GM18507 (cell line): ENCODE measurements at places on chromosomes 1 and 21.

GRCh38 chr1:76170513-76170912 lies 96.0 kb downstream of the ST6GALNAC3 start:
- DNase-seq, result no peak

DNA sequence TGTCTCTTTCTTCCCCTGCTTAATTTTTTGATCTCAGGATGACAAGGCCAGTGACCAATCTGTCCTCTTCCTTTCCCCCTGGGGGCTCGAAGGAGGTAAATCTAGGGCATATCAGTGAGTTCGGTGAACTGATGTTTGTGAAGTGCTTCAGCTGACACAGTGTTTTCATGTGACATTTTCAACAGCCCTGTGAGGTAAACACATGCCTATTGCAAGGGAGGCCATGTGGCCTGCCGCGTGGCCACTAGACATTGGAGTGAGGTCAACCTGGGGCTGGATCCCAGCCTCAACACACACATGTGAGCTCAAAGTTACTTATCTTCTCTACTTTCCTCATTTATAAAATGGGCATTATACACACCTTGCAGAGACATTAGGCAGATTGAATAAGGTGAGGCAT lies 126.3 kb downstream of the PLPP3 start:
- DNase-seq, result no peak

GRCh38 chr1:14071581-14071980 lies 371.6 kb downstream of the PRDM2 start:
- no peak for DNase-seq

DNA sequence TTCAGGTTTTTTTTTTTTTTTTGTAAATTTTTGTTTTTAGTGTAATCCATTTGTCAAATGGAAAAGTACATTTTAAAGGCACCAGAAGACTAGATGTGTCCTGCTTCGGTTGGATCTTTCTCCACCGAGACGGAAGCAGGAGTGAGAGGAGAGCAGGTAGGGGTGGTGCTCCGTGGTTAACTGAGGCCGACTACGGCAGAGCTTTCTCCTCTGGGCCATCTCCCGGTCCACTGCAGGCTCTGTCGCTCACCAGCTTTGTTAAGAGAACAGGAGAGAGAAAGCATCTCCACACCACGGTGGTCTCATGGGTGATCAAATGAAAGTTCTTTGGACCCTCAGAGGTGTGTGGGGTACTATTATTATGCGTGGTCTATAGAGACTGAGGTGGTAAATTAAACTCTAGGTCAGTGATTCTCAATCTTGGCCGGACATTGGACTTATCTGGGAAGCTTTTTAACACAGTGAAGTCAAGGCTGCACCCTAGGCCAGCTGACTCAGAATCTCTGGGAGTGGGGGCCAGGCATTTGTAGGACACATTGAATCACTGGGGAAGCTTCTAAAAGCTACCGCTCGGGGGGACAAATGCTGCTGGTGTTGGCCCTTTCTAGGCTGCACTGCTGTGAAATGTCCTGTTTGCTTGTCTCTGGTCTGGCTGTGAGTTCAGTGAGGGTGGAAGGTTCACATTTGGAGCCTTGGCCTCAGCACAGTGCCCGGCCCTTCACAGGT lies 25.0 kb downstream of the ABCA4 start:
- DNase-seq, result no peak

- DNase-seq, result no peak
These were observed 21.5 kb upstream of the SIM2 start for GRCh38 chr21:36677443-36677842.

DNA sequence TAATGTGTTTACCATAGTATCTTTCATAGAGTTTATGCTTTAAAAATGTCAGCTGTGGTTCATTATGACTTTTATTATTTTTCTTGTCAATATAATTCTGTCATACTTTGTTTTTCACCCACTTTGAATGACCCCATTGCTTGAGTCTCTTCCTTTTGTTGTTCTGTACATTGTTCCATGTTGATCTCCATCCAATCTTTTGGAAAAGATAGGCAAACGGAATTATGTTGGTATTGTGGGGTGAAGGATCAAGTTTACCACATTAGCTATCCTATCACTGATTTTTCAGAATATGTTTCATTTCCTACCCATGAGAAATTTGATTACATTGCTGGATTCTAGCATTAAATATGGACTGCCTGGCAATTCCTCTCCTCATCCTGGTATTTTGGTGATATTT lies 196.6 kb downstream of the NFIA start:
- DNase-seq, result no peak

- DNase-seq, result no peak
These were observed 179.3 kb downstream of the SEC16B start for GRCh38 chr1:177790566-177790965.

DNA sequence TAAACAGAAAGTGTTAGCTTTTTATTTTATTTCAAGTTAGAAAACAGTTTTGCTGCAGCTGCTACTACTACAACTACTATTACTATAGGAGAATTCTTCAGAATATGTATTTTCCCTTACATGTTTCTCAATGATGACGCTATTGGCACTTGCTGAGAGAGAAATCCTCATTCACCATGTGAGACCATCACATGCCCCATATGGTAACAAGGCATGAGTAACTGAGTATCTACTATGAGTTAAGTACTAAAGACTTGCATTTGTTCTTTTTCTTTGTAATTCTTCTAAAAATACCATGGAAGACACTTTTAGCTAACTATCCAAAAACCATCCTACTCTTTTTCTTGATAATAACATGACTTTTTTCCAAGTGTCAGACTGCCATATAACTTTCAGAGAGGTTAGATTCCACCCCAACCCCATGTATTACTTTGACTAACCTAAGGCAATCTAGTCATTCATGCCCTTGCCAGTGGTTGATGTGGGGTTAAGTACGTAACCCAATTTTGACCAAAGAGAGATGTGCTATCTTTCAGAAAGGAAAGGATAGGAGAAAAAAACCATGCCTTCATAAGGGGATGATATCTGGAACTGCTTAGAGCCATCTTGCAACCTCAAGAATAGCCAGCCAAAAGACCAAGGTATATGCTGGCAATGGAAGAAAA lies 42.9 kb downstream of the COP1 start:
- no peak for DNase-seq

DNA sequence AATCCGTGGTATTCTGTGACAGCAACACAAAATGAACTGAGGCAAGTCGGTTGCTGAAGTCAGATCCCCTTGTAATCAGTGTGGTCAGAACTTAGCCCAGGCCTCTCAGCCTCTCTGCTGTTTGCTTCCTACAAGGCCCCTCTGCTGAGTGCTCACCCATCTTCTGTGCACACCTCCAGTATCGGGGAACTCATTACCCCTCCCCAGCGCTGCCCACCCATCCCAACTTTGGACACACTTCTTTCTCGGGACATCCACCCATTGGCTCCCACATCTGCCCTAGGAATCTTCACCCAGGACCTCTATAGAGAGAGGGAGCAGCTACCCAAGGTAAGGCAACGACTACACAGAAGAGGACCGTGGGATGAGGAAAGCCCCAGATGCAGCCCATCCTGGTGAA lies 217.5 kb downstream of the MATN1 start:
- DNase-seq, result no peak

DNA sequence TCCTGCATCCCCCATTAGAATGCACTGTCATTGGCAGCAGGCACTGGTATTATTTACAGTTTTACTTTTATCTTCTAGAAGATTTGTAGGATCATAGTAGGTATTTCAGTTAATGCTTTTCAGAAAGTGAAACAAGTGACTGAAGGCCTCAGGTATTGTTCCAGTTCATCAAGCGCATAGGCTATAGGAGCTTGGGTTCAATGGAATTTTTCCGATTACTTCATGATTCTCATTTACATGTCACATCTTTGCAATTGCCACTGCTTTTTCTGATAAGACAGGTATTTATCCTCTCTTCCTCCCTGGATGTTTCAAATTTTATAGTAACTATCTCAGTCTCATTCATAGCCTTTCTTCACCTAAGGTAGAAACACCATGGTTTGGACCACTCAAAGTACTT lies 161.3 kb downstream of the NTPCR start:
- no peak for DNase-seq
